ENCODE measurements at places on chromosomes 5 and 9. TPM values are rescaled to one million over a fixed set of nuclear protein-coding genes. Genes with fewer than 3 reads are reported as not detected.

The FGF10 gene
- not detected for total RNA-seq

The DENND1A gene
- total RNA-seq, result 14.2 TPM

The SLC35D2 gene
- 29.8 TPM for total RNA-seq

The TNPO1 gene
- total RNA-seq, result 86.2 TPM

The MEIKIN gene
- total RNA-seq, result 6.2 TPM

The C5orf52 gene
- not detected for total RNA-seq

The CYLC2 gene
- not detected for total RNA-seq

The SLC6A19 gene
- not detected for total RNA-seq

The KCNIP1 gene
- total RNA-seq, result not detected

The GRIA1 gene
- total RNA-seq, result not detected

The C9orf50 gene
- not detected for total RNA-seq

The QRFP gene
- not detected for total RNA-seq

The CCL21 gene
- not detected for total RNA-seq

The FBP1 gene
- 9.2 TPM for total RNA-seq

The GABRP gene
- not detected for total RNA-seq

The SOHLH1 gene
- total RNA-seq, result not detected

The TMED9 gene
- 93.7 TPM for total RNA-seq

- DNase-seq, result no peak
These were observed 82.4 kb downstream of the GADD45G start for GRCh38 chr9:89687188-89687587.

- no peak for DNase-seq
These were observed 59.5 kb downstream of the SMIM23 start for GRCh38 chr5:171845040-171845630.

- no peak for DNase-seq
These were observed 161.2 kb downstream of the RGS3 start for GRCh38 chr9:113624721-113625120.

GRCh38 chr9:122051351-122052321 is 41.5 kb downstream of the TTLL11 start:
- no peak for DNase-seq

- DNase-seq, result no peak
These were observed 85.6 kb downstream of the PTTG1 start for GRCh38 chr5:160507221-160507721.

DNA sequence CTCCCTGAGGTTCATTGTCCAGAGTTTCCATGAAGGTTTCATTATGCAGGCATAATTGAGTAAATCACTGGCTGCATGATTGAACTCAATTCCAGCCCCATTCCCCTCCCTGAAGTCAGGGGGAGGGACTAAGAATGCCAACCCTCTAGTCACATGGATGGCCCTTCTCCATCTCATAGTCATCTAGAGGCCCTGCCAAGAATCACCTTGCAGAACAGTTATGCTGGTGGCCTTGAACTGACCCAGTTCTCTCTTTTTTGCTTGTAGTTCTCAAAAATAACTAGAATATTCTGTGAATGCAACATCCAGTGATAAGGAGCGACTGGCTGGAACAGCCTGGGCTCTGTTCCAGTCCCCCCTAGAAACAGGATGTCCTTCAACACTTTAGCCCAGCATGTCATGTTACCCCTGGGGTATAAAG is 31.7 kb downstream of the SLC35A4 start:
- DNase-seq, result no peak

- DNase-seq, result peak; percentile 73
These were observed 6.1 kb downstream of the NOTCH1 start for GRCh38 chr9:136539427-136540421.

- no peak for DNase-seq
These were observed 412.9 kb downstream of the ZSWIM6 start for GRCh38 chr5:61744690-61745619.

DNA sequence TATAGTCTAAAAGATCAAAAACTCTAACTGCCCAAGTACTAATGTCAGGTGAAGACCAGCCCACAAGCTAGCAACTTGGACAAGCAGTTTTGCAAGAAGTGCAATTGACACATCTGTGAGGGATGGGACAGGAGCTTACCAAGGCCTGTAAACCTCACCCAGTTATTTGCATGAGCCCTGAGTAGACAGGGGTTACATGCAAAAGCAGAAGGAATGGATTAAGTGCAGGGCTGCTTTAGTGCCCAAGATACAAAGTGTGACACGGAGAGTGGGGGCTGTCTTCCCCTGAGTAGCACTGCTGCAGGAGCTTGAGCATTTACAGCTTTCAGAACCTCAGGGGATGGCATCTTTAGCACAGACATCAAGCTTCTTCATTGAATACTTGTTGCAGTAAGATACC is 286.7 kb downstream of the ELAVL2 start:
- no peak for DNase-seq

- DNase-seq, result no peak
These were observed 1.8 kb upstream of the TSC1 start for GRCh38 chr9:132946211-132946610.

GRCh38 chr5:78268356-78268755 is 26.1 kb downstream of the AP3B1 start:
- no peak for DNase-seq

DNA sequence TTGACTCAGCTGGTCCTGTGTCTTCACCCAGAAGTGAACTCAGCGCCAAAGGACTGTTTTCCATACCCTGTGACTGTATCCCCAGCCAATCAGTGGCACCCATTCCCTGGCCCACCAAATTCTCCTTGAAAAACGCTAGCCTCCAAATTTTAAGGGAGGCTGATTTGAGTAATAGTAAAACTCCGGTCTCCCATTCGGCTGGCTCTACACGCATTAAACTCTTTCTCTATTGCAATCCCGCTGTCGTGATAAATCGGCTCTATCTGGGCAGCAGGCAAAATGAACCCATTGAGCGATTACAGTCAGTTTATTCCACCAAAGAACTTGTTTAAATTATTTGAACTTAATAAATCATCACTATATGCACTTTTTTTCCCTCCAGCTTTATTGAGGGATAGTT is 55.9 kb upstream of the PPP1R26 start:
- no peak for DNase-seq

DNA sequence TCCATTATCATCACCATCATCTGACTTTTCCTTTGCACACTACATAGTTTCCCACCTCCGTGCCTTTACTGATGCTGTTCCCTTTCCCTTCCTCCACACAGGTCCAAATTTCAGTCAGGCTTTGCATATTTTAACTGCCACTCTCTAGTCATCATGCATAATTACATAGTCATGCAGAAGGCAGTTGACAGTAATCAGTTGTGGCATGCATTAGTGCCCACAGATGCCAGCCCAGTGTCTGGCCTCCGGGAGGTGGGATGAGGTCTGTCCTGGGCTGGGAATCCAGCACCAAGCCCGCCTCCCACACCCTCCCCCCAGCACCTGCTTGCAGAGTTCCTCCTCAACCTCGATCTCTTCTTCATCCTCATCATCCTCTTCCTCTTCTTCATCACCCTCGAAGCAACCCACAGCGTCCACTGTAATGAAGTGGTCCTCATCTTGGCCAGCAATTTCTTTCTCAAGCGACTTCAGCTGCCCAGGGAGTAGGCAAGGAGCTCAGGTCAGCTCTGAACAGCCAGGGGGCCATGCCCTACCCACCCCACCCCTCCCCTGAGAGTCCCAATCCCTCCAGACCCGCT is 8.8 kb downstream of the BBLN start:
- DNase-seq, result no peak

GRCh38 chr9:90600029-90600428 is 42.6 kb downstream of the DIRAS2 start:
- DNase-seq, result no peak

DNA sequence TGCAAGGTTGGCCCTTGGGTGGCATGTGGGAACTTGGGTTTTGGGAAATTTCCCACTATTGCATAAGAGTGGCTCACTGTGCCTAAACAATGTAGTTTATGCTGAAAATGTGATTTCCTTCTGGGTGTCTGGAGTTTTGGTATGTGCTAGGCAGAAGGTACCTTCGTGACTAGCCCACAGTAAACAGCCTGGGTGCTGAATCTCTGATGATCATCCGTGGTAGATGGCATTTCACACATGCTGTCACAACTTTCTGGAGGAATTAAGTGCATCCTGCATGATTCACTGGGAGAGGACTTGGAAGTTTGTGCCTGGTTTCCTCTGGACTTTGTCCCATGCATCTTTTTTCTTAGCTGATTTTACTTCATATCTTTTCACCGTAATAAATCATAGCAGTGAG is 64.5 kb downstream of the LNPEP start:
- no peak for DNase-seq

- DNase-seq, result no peak
These were observed 42.3 kb downstream of the MACROH2A1 start for GRCh38 chr5:135356522-135357318.

- DNase-seq, result no peak
These were observed 563.8 kb downstream of the TLE1 start for GRCh38 chr9:81125446-81126092.

DNA sequence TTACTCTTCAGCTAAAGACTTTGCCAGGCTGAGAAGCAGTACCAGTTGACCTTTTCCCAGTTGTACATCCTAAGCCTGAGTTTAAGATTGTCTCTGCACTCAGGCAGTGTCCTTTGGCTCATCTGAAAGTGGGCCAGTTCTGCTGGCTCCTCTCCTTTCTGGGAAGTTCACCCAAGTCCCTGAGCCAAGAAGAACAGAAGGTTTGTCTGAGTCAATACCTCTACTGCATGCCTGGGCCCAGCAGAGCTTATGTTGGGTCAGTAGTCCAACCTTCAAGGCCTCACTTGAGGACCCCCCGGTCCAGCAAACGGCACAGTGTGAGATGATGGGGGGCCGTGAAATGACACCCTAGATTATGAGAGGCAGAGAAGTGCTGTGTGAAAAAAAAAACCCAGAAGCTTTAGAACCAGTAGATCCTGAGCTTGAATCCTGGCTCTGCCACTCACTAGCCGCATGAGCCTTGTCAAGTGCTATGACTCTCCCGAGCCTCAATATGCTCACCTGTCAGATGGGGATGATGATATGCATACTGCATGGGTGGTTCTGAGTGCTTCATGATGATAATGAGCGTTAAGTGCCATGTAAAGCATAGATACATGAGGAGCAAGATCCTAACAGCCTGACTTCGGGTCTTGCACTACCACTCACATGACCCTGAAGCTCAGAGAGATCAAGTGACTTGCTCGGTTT is 156.0 kb downstream of the MACROH2A1 start:
- no peak for DNase-seq

GRCh38 chr5:139664727-139665351 is 16.7 kb downstream of the CXXC5 start:
- DNase-seq, result no peak

Measured in CD4-positive, alpha-beta memory T cell (primary cell).